ENCODE measurements at places on chromosomes 5 and 9.

DNA sequence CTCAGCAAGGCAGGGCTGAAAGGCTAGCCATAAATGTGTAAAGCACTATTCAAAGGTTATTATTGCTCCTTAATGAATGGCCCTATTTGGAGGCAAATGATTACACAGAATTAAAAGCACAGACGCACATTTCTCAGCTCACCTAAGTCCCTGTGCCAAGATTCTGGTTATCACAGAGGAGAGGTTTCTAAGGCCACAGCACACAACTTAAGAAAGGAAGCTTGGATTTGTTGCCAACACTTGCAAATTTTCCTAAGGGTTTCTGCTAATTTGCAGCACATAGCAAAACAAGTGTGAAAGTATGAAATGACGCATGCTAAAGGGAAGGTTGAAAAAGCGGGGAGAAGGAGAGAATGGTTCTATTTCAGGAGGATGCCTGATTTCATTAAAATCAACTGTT is 834.1 kb upstream of the C9orf72 start:
- DNase-seq = no peak

GRCh38 chr9:21750021-21750735 is 52.3 kb upstream of the MTAP start:
- no peak for DNase-seq

DNA sequence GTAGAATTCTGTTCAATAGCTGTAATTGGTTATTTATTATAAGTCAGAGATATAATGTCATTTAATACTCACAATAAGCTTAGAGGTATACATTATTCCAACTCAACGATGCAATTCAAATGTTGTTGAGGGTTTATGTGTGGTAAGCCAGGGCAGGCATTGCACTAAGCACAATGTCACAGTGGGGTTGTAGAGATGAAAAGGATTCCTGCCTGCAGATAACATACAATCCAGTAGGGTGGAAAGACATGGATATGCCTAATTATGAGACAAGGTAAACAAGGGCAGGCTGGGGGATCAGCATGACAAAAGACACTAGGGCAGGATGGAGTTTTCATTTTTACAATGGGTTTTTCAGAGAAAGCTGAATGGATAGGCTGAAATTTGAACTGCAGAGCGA is 98.7 kb upstream of the PALM2AKAP2 start:
- no peak for DNase-seq

DNA sequence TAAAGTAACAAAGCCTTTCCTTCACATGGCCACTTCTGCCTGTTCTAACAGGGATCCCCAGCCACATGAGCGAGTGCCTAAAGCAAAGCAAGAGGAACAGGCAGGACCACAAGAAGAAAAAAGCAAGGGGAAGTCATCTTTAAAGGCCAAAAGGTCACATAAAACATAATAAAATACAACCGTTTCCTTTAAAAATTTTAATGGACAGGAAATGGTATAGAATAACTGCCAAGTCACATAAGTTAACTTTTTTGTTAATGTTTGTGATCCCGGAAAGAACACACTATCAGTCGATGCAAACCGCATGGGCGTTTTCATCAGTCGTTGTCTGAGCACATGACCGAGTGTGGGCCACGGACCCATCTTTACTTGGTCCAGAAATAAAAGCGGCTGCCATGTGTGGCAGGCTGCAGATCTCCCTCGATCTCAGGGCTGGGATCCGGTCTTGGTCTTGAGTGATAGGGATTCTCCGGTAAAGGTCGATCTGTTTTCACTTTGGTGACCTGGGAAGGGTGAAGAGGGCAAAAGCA is 15.6 kb downstream of the NDUFA8 start:
- no peak for DNase-seq

- no peak for DNase-seq
Observed at GRCh38 chr9:129552064-129552463, 68.8 kb downstream of the C9orf50 start.

- DNase-seq = no peak
Observed at GRCh38 chr5:120817044-120817985, 353.2 kb downstream of the PRR16 start.

GRCh38 chr5:68344447-68345111 is 129.0 kb downstream of the PIK3R1 start:
- DNase-seq = peak; percentile 73

DNA sequence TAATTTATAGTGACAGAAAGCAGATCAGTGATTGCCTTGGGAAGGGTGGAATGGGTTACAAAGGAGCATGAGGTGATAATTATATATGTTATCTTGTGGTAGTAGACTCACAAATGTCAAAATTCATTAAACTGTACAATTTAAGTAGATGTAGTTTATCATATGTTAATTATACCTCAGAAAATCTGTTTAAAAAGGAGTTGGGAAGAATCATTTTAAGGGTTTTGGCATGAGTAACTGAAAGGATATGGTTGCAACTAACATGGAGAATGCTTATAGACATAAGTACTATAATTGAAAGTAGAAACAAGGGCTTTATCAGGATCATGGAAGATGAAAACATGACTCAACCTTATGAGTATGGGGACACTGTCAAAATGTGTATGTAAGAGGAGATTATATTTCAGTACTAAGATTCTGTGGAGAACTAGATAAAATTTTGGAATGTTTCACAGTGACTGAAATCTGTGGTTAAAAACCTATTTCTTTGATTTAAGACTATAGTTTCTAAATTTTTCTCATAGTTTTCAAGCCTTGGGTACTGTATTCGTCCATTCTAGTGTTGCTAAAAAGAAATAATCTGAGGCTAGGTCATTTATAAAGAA is 73.3 kb downstream of the FCHO2 start:
- no peak for DNase-seq
